Eye (tissue), 1 donor: ENCODE measurements at places on chromosomes 1 and 21.

DNA sequence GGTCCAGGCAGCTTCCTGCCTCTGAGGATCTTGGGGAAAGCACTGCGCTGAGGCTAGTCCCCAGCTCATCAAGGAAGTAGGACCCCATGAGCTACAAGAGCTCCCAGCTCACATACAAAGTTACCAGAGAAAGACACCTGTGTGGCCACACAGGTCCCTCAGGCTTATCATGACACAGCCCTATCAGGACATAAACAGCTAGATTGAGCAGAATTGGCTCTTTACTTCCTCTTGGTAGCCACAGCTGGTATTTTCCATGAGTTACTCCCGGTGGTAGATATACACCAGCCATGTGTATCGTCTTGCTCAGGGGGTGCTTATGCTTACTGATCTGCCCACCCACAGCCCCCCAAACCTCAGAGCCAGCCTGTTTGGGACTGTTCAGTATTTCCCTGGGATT lies 1.2 kb downstream of the LENEP start:
- no peak for DNase-seq

- peak; percentile 92 for DNase-seq
Measured at GRCh38 chr1:150876119-150876454, 312 bp downstream of the ARNT start.

- no peak for DNase-seq
Measured at GRCh38 chr1:11384170-11384554, 94.8 kb upstream of the DISP3 start.

DNA sequence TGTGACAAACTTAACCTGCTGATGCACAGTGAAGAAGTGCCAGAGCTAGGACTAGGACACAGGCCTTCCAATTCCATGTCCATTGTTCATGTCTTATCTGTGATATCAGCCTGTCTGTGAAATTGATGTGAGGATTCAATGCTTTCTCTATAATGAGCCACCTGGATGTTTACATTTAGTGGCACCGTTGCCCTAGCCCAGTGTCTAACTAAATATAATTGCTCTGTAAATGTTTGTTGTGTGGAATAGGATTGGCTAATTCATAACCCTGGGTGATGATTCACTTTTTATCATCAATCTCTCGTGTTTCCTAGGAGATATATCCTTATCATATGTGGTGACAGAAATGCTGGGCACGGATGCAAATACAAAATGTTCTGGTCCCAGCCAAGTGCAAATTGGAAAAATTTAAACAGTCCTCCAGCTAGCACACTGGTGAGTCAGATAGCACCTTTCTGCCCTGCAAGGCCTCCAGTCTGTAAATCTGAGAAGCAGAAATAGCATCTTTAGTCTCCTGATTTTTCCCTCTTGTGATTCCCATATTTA lies 46.9 kb upstream of the GNG12 start:
- no peak for DNase-seq

GRCh38 chr1:50995651-50996050 lies 25.6 kb downstream of the CDKN2C start:
- no peak for DNase-seq

- no peak for DNase-seq
Measured at GRCh38 chr1:219075121-219075879, 98.4 kb upstream of the LYPLAL1 start.

GRCh38 chr1:20578721-20579395 lies 10.0 kb upstream of the CDA start:
- DNase-seq = no peak

DNA sequence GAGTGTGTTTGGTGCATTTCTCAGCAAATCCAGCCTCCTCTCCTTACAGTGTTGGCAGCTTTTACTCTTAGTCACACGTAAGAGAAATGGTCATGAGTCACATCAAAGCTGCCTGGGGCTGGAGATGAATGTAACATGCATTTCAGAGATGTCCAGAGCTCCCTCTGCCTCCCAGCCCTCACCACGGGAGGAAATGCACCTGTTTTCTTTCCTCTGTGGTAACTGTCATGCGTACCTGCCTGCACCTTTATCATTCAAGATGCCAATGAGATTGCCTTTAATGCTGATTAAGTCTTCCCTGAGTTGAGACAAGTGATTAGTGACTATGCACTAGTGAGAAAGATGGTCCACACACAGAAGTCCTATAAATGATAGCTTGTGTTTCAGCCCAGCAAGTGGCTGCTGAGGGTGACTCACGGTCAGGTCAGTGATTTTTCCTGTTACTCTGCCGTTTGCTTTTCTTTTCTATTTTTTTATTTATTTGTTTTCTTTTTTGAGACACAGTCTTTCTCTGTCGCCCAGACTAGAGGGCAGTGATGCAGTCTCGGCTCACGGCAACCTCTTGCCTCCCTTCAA lies 277.3 kb upstream of the FMN2 start:
- DNase-seq = peak; percentile 25
